ENCODE measurements at places on chromosomes 13 and 19.

GRCh38 chr13:110777251-110777820, 63.8 kb downstream of the ING1 start:
- DNase-seq, result no peak

- DNase-seq, result no peak
Observed at GRCh38 chr19:30564551-30565011, 192.4 kb downstream of the ZNF536 start.

DNA sequence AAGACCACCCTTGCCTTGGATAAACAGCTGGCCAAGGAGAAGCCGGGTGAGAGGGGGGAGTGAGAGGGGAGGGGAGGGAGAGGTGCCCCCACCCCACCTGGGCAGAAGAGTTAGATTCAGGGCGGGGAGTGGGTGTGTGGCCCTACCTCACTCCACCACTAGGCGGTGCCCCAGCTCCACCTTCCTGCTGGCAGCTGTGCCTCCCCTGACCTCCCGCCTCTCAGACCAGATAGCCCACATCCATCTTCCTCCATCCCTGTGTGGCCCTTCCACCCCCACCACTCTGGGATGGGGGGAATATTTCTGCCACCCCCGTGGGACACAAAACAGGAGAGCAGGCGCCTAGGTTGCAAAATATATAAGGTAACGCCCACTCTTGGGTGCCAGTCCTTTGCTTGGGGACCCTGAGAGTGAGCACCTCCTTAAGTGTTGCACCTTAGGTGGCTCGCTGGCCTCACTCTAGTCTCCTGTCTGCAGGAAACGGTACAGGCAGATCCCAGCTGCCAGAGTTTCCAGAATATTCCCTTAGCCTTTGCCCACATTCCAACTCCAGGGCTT, 13.8 kb upstream of the EHD2 start:
- DNase-seq, result peak; percentile 52

- peak; percentile 90 for DNase-seq
Observed at GRCh38 chr19:12965017-12965811, 4.2 kb upstream of the DAND5 start.

DNA sequence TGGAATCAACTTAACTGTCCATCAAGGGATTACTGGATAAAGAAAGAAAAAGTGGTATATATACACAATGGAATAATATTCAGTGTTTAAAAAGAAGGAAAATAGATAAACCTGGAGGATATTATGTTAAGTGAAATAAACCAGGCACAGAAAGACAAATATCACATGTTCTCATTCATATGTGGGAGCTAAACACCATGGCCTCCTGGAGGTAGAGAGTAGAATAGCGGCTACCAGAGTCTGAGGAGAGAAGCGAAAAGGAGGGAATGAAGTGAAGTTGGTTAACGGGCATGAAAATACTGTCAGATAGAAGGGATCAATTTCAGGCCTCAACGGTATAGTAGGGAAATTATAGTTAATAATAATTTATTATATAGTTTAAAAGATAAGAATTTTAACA, 147.5 kb upstream of the OBI1 start:
- no peak for DNase-seq

- DNase-seq, result no peak
Observed at GRCh38 chr13:39269411-39269810, 231.2 kb downstream of the NHLRC3 start.

- DNase-seq, result no peak
Observed at GRCh38 chr13:21059641-21060337, 1.6 kb downstream of the LATS2 start.

- no peak for DNase-seq
Observed at GRCh38 chr19:21322528-21322927, 6.7 kb downstream of the ZNF708 start.
